Stimulated activated CD8-positive, alpha-beta memory T cell treated with anti-CD3 and anti-CD28 coated beads, Interleukin-7, amount 100 ng/mL, for 1 hour (primary cell): ENCODE measurements at places on chromosomes 12 and 14.
A peak's percentile ranks its signal among the peaks of the same experiment; 100 is the strongest.

- peak; percentile 10 for DNase-seq
These were observed 7.6 kb upstream of the RAB21 start for GRCh38 chr12:71746974-71747611.

GRCh38 chr12:128872303-128872702, 19.0 kb downstream of the GLT1D1 start:
- DNase-seq = no peak

DNA sequence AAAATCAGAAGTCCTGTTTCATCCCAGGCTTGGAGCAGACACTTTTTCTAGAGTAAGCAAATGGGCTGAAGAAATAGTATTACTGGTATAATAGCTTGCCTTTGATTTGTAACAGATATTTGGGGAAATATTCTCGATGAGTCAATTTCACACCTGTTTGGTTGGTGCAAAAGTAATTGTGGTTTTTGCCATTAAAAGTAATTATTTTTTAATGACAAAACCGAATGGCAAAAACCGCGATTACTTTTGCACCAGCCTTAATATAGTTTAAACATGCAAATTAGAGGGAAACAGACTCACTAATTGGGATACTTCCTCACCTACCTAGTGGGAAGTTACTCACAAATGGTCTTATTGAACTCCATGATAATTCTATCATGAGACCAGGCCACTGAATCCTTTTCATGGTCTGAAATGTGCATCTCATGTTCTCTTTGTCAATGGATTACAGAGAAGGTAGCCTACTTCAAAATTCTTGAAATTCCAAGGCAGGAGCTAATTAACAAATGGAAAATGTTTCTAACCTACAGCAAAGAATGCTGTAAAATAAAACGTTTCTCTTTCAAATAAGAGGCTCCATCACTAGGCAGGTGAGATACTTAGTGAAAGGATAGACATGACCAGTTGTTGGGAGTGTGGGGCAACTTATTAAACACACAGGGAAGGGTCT, 391.3 kb downstream of the EMP1 start:
- DNase-seq = no peak

DNA sequence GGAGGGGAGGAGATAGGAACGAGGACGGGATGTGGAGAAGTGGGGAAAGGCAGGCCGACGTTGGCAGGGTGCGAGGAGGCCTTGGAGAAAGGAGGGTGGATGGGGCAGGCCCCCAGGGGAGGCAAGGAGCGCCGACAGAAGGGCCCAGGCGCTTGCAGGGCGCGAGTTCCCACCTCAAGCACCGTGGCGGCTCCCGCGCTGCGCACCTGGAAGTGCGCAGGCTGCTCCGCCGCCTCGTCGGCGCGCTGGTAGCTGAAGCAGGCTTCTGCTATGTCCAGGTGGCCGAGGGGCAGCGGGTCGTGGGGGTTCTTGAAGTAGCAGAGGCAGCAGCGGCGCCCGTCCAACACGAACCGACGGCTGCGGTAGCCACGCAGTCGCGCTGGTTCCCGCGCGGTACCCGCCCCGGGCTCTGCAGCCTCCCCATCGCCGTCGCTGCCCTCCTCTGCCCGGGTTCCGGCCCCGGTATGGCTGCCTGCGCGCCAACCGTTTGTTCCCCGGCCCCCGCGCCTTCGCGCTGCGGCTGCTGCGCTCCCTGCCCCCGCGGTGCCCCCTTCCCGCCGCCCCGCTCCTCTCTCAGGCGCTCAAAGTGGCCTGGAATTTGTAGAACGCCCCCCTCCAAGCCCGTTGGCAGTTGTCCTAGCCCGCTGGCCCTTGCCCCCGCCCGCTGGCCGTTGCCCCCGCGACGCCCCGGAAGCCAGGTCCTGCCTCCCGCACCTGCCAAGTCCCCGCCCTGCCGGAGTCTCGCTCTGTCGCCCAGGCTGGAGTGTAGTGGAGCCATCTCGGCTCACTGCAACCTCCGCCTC, 1.1 kb upstream of the ACTR6 start:
- peak; percentile 52 for DNase-seq
